ENCODE measurements at places on chromosomes 3 and 15. TPM values are rescaled to one million over a fixed set of nuclear protein-coding genes. Genes with fewer than 3 reads are reported as not detected.

ABI3BP gene
- 0.75 TPM for total RNA-seq

TRIM59 gene
- 8.9 TPM for total RNA-seq

STARD9 gene
- 1.4 TPM for total RNA-seq

RBPMS2 gene
- 8.9 TPM for total RNA-seq

KBTBD13 gene
- not detected for total RNA-seq

KCTD6 gene
- 8.7 TPM for total RNA-seq

BSN gene
- total RNA-seq = 0.13 TPM

IGDCC3 gene
- total RNA-seq = 0.09 TPM

PRSS50 gene
- total RNA-seq = not detected

IQCF5 gene
- not detected for total RNA-seq

RASGRP1 gene
- total RNA-seq = 0.38 TPM

WDR93 gene
- 0.28 TPM for total RNA-seq

ISLR2 gene
- total RNA-seq = 0.13 TPM

ISLR gene
- 0.39 TPM for total RNA-seq

STT3B gene
- total RNA-seq = 75.7 TPM

TICRR gene
- total RNA-seq = 14.0 TPM

CIDEC gene
- 3.0 TPM for total RNA-seq

NPAP1 gene
- total RNA-seq = not detected

MKRN3 gene
- 2.0 TPM for total RNA-seq

ATP13A3 gene
- 25.5 TPM for total RNA-seq

GMNC gene
- not detected for total RNA-seq

LRRC2 gene
- total RNA-seq = not detected

DLEC1 gene
- total RNA-seq = 0.06 TPM

MME gene
- not detected for total RNA-seq

FBXW12 gene
- total RNA-seq = not detected

SUSD5 gene
- total RNA-seq = 4.1 TPM

CYP8B1 gene
- not detected for total RNA-seq

AKAP13 gene
- 48.1 TPM for total RNA-seq

All from A549 treated with CpdA at 1 μM for 4 hours (cell line).